ENCODE measurements at places on chromosomes 7 and 10.

GRCh38 chr10:52677086-52677485, 95.5 kb downstream of the MBL2 start:
- no peak for DNase-seq

DNA sequence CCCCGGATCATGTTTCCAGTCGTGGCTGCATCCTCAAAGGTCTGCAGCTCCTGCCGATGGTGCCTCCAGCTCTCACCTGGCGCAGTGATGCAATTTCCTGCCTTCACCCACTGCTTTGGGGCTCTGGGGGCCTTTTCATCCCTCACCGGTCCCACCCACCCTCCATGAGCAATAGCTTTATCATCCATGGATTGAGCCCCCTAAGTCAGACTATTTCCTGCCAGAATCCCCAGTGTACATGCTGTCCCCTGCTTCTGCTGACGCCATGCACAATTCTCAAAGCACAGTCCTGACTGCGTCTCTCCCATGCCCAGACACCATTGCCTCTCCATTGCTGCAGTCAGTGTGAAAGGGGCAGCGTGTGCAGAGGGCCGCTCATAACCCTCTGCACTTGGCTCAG, 49.7 kb downstream of the FAM241B start:
- DNase-seq = no peak

DNA sequence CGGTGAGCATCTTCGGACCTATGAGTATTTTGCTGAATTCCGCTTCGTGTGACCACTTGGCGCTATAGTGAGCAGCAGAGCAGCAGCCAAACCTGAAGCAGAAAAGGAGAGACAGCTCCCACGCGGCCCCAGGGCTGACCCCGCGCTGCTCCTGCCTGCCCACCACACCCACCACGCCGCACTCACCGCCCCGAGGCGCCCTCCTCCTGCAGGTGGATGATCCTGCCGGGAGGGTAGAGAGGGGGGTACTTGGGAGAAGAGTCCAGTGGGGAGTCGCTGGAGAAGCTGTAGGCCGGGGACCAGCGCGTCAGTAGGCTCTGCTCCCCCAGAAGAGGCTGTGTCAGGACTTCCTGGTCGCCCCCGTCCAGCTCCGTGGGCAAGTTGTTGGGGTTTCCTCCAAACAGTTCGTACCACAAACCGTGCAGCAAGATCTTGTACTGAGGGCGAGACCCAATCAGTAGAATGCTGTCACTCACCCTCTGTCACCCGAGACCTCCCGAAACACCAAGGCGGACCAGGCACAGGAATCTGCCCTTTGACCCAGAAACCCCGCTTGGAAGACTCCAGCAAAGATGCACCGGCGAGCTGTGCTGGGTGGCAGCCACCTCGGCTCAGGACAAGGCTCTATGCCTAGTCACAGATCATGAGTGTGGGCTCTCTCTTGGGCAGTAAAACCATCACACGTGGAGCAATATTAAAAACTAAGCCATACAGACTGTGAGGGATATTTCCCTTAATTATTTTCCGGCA, 37.6 kb downstream of the DAGLB start:
- no peak for DNase-seq

DNA sequence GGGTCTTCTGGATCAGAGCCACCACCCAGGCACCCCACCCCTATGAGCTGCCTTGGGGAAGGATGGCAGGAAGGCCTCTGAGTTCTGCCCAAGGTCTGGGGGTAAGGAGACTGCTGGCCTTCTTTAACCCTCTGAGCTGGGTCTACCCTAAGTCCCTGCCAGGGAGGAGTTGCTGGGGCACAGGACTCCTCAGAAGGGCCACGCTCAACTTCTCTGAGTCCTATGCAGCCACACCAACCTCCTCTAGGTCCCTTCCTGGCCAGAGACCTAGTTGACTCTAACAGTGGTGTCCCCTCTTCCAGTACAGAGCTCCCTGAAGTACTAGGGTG, 2.6 kb upstream of the NEURL1 start:
- no peak for DNase-seq

DNA sequence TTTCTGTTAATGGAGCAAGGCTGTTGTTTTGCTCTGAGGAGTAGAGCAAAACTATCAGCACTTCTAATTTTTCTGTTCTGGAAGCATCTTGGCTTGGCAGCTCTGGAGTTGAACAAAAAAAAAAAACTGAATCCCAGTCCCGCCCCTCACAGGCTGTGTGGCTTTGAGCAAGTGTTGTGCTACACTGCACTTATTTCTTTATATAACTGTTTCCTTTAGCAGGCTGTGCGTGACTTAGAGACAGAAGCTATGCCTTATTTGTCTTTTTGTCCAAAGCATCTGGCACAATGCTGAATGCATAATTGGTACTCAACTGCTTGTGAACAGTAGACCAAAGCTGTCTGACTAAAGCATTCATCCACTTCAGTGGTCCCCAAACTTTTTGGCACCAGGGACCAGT, 96.1 kb downstream of the AMPH start:
- DNase-seq = no peak

DNA sequence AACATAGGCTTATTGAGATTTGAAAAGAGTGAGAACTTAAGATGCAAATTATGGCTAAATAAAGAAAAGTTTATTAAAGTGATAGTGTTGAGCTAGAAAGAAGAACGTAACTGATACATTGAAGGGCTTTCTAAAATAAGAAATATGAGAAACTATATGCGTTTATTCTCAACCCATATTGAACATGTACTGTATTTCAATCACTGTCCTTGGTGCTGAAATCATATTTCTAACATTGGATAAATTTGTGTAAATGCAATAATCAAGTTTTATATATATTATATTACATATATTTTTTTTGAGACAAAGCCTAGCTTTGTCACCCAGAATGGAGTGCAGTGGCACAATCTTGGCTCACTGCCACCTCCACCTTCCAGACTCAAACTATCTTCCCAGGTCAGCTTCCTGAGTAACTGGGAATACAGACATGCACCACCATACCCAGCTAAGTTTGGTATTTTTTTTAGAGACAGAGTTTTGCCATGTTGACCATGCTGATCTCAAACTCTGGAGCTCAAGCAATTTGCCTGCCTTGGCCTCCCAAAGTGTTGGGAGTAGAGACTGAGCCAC, 1065.8 kb downstream of the REEP3 start:
- no peak for DNase-seq

GRCh38 chr10:100346351-100346764, 675 bp upstream of the SCD start:
- no peak for DNase-seq

- no peak for DNase-seq
These were observed 15.4 kb upstream of the CLDN4 start for GRCh38 chr7:73815436-73815835.

DNA sequence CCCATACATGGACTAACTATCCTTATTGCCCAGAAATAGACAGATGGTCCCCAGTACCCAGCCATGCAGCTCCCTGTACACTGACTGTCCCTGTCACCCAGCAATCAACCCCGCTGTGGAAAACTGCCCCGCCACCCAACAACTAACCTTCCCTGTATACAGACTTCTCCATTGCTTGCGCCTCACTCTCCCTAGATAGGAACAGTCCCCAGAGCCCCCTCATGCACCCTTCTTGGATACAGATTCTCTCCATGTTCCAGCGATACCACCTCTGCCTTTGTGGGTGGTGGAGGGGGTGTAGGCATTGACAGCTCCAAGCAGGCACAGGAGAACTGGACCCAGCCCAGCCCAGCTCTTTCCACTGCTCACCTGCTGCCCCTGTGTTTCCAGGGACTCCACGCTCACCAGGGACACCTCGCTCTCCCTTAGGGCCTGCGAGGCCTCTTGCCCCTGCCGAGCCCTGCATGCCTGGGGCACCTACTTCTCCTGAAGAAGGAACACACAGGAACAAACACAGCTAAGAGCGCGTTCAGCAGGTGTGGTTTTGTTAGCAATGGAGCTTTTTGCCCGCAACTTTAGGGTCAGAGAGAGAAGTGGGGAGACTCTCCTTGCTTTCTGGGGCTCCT, 7.2 kb downstream of the SFTPD start:
- DNase-seq = no peak

DNA sequence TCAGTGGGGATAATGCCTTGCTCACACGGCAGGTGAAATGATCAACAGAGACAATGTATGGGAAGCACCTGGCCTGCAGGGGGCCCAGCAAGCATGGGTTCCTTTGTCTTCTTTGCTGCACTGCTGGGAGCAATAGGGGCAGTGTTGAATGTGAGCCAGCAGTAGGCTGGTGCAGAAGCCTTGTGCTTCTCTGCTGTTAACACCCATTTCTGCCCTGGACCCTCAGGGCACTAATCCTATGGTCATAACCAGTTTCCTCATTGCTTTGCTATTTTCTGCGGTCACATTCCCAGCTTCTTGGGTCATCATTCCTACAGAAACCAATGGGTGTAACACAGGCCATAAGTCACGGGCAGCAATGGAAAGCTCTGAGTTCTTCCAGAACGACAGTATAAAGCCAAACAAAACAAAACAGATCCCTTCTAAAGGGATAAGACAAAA, 10.9 kb upstream of the LGI1 start:
- DNase-seq = no peak

DNA sequence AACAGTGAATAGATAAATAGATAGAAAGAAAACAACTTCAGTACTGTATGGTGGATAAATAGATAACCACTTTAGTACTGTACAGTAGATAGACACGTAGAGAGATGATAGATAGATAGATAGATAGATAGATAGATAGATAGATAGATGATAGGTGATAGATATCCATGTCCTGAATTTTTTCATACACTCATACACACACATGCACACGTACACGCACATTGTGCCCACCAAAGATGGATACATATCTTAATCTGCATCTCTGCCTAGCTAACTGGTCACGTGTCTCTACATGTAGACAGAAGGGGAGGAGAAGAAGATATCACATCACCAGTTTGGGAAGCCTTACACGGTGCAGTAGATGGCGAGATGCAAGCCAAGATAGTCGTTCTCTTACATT, 99.2 kb downstream of the ARID5B start:
- no peak for DNase-seq

- DNase-seq = no peak
These were observed 225.0 kb upstream of the NPY start for GRCh38 chr7:24058953-24059352.

DNA sequence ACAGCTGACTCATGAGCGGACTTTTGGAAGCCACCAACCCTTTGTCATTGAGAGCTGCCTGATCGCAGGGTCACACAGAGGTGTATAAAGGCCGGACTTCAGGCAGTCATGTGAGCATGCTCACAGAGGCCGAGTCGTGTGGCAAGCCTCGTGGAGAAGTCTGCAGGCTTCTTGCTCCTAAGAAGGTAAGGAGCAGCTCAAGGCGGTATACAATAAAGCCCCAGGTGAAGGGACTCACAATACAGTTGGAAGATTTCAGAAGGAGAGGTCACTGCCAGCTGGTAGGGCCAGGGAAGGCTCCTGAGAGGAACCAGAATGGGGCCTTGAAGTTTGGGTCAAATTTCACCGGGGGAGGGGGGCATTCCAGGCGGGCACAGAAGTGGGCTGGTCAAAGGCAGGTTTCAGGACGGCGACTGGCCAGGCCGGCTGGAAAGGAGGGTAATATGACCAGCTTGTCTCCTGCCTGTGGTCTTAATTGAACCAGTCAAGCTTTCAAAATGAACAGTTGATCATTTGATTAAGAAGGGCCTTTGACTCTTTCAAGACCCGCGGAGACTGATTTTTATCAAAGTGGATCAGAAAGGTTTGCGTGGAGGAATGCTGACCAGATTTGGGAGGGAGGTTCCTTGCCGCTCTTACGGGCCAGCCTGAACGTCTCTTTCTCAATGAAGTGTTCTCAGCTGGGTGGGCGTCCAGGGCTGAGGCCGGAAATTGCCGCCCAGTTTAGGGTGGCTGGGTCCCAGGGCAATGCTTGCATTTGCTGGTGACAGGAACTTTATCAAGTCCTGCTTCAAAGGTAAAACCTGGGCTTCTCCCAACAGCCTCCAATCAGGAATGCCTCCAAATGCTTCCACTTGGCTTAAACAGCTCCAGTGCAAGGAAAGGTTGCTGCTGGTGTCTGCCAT, 178.6 kb downstream of the EMX2 start:
- DNase-seq = no peak

DNA sequence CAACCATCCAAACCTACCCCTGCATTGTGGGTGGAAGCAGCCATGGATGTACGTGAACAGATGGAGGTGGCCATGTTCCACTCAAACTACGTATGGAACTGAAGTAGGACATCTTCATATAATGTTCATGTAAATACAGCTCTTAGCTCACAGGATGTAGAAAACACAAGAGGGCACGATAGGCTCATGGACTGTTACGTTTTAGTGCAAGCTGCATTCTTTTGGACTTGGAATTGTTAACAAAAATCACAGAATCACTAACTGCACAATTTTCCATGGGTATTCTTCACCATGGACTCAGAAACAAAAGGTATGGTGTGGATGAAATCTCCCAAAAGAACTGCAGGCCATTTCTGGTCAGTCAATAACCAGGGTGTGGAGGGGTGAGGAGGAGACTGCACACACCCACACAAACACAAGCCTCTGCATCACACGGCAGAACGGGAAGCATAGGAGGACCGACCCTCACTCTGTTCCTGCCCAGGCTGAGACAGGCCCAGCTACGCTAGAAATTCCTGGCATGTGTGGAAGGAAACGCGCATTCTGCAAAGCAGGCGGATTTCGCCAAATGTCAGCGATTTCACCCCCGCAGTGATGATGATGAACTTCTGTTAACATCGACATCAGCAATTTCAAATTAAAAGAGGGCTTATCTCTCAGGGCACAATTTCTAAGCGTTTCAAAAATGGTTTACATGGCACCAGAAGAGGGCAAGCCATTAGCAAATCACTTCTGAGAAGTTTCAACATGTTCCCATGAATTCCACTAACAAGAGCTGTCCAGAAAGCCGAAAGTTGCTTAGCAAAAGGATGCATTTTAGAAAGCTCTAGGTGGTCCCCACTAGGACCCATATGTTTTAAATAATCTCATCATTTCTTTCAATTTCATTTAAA, 149.0 kb downstream of the TNS3 start:
- DNase-seq = no peak

DNA sequence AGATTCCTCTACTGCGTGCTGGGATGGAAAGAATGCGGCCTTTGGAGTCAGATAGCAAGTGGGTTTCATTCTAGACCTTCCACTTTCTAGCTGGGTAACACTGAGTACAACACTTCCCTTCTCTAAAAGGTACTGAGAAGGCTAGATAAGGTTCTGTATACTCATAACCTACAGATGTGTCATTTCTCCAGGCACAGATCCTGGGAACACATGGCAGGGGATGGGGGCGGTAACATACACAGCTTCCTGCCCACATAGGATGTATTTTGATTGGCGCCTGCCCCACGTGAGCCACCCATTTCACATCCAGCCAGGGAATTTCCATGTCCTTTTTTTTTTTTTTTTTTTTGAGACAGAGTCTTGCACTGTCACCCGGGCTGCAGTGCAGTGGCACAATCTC, 31.8 kb downstream of the KLRG2 start:
- no peak for DNase-seq

GRCh38 chr10:16195894-16196293, 240.9 kb upstream of the PTER start:
- DNase-seq = no peak

GRCh38 chr7:79217468-79217867, 236.0 kb downstream of the MAGI2 start:
- no peak for DNase-seq

- DNase-seq = no peak
These were observed 16.1 kb downstream of the TBATA start for GRCh38 chr10:70769121-70769520.

- no peak for DNase-seq
These were observed 1.1 kb downstream of the AHR start for GRCh38 chr7:17299483-17299991.
